ENCODE measurements at places on chromosomes 2 and 18.

DNA sequence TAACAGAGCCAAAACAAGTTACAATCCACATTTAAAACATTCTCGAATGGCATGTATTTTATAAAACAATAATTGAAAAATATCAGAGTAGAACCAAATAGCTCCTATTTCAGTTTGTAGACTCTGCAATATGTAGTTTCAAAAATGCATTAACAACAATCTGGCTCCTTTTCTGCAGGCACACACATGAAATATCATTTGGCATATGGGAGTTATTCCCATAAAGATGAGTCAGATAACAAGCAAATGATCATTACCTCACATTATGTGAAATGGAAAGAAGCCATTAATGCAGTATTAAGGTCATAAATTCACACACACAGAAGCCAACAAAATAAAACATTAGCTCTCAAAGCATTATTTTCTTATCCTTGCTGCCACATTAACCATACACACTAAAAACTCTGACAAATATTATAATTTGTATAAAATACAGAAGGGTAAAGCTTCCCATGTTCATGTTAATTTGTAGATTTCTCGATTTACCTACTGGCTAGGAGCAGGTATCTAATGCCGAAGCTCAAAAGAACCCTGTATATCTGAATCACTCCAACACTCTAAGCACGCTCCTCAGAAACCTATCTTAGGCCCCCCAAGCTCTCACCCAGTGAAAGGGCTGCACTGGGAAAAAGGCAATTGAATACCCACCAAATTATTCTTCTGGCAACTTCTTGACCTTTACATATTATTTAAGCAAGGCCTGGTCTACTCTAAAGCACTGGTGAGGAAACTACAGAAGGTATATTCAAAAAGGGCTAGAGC, 13.8 kb downstream of the NBAS start:
- DNase-seq, result no peak

DNA sequence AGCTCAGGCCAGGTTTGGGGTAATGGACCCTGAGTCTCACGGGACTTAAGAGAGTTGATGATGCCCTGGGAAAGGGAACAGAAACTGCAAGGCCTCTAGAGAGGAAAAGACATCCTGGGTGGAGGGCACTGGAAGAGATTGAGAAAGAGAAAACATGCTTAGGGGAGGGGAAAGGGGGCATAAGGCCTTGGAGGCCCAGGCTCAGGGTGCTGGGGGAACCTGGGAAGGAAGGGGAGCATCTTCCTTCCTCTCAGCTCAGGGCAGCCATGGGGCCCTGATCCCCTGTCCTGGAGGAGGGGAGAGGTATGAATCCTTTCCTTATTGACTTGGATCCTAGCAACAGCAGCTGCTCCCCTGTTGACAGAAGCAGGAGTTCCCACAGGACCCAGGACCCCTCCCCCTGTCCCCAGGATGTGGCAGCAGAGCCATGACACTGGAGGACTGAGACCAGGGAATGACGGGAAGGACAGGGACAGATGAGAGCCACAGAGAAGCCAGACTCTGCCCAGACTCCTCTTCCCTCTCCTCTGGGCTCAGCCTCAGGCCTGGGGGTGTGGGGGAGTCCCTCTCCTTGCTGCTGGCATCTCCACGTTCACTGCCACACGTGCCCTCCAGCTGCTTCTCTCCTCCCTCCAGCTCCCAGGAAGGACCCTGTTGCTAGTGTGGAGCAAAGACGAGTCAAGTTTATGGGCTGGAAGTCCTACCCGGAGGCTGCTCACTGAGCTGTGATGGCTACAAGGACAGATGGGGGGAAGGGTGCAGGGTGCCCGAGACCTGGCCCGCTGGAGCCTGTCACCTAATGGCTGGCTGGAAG, 815 bp downstream of the GPBAR1 start:
- peak; percentile 30 for DNase-seq

DNA sequence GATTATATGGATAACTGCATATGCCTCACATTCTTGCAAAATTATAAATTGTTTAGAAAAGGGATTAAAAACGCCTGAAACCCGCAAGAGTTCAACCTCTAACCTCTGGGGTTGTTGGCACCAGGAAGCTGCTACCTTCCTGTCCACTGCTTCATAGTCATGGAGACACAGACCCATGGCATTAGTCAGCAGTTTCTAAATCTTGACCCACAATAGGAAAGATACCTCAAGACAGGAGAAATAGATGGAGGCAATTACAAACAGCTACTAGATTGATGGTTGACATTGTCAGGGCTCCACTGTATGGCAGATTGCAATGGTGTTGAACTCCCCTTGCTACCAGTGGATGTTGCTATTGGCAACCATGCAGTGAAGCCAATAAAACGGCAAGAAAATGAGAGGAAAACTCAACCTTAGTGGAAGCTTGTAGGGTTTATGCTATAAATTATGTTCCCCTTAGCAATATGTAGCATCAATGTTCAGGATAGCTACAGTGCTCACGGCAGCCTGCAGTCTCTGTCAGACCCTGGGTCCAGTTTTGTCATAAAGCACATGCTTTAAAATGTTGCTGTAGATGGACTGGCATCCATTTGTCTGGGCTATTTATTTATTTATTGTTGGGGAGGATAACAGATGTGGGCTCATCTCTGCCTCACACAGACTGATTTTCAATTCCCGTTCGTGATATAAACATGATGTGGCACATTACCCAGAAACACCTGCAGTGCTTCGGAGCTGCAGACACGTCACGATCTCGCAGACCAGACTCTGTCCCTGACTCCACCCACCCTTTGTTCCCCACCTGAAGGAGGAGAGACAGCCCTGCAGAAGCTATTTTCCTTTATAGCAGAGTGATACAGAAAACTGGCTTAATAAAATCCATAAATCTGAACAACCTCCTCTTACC, 233.4 kb downstream of the AGPS start:
- DNase-seq, result no peak

GRCh38 chr18:68714366-68714711, 569 bp downstream of the TMX3 start:
- peak; percentile 38 for DNase-seq

GRCh38 chr2:3151153-3151918, 226.3 kb downstream of the EIPR1 start:
- DNase-seq, result peak; percentile 70

DNA sequence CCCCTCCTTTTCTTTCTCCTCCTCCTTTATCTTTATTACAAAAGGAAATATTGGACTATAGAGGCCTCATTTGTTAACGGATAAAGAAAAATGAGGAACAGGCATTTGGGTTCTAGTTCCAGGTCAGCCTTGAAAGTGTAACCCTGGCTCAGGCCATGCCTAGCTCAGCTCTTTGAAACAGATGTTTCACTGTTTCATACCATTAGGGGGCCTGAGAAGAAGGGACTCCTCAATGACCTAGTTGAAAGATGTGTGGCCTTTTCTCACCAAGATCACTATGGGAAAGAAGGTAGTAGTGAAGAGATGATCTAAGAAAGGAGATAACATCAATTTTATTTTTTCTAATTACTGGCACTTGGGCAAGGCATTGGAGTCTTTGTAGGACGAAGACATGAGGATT, 952.7 kb downstream of the SLC4A3 start:
- peak; percentile 21 for DNase-seq

DNA sequence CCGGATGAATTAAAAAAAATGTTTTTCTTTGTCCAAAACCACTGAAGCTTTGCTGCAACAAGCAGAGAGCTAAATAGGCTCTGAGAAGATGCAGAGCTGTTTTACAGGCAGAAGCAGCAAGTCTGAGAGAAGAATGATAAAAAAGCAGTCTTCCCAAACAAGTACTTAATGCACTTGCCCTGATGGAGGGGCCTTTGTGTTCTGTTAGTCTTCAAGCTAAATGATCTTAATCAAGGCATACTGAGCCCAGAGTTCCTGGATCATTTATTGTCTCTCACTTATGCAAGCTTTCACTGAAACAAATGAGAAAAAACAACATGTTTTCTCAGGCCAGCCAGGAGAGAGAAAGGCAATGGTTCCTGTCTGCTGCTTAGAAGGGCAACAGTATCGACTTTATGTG, 152.5 kb downstream of the CLIP4 start:
- no peak for DNase-seq

- no peak for DNase-seq
These were observed 173.5 kb downstream of the UBE2E3 start for GRCh38 chr2:181153886-181154285.

All from NAMALWA (cell line).